ENCODE measurements at places on chromosomes 13 and 19. TPM values are rescaled to one million over a fixed set of nuclear protein-coding genes. Genes with fewer than 3 reads are reported as not detected.

CD37 gene
- total RNA-seq, result not detected

CACNG7 gene
- 1.3 TPM for total RNA-seq

NLRP7 gene
- not detected for total RNA-seq

VAV1 gene
- under 0.01 TPM for total RNA-seq

BICRA gene
- total RNA-seq, result 3.8 TPM

CILP2 gene
- 0.37 TPM for total RNA-seq

CYP4F11 gene
- not detected for total RNA-seq

CEACAM5 gene
- not detected for total RNA-seq

PCDH9 gene
- total RNA-seq, result 3.6 TPM

FXYD1 gene
- total RNA-seq, result 2.4 TPM

RTBDN gene
- not detected for total RNA-seq

UBL5 gene
- total RNA-seq, result 221 TPM

ICAM5 gene
- 1.3 TPM for total RNA-seq

TSKS gene
- 1.6 TPM for total RNA-seq

GRIN3B gene
- total RNA-seq, result 0.14 TPM

HSPB6 gene
- 50.3 TPM for total RNA-seq

SKA3 gene
- total RNA-seq, result 2.3 TPM

CNMD gene
- not detected for total RNA-seq

PLK5 gene
- total RNA-seq, result not detected

ZNF737 gene
- 7.7 TPM for total RNA-seq

CATSPERD gene
- total RNA-seq, result not detected

TNNT1 gene
- 1.6 TPM for total RNA-seq

NKPD1 gene
- total RNA-seq, result 0.14 TPM

FXYD3 gene
- total RNA-seq, result not detected

SYNGR4 gene
- total RNA-seq, result not detected

TPRX1 gene
- not detected for total RNA-seq

PRR19 gene
- total RNA-seq, result 0.14 TPM

ZNF559 gene
- 10.0 TPM for total RNA-seq

CLIP3 gene
- total RNA-seq, result 11.9 TPM

FFAR1 gene
- not detected for total RNA-seq

CRLF1 gene
- total RNA-seq, result 28.7 TPM

CYP2A6 gene
- not detected for total RNA-seq

CGB5 gene
- total RNA-seq, result not detected
